K562 (cell line): ENCODE measurements at places on chromosomes 4 and X. TPM values are rescaled to one million over a fixed set of nuclear protein-coding genes. Genes with fewer than 3 reads are reported as not detected.

SPANXA2 gene
- not detected in 2 replicates for total RNA-seq

FMR1 gene
- 20.8 and 21.1 TPM in 2 replicates for total RNA-seq

PCDH7 gene
- 0.04 TPM in 1 of 2 replicates, not detected in the other for total RNA-seq

NMU gene
- 599 and 701 TPM in 2 replicates for total RNA-seq

GSX2 gene
- not detected in 2 replicates for total RNA-seq

TREX2 gene
- 0.51 and 0.82 TPM in 2 replicates for total RNA-seq

TBC1D25 gene
- total RNA-seq: 9.5 and 10.6 TPM in 2 replicates

RGS12 gene
- total RNA-seq: 6.8 and 8.8 TPM in 2 replicates

ANAPC4 gene
- total RNA-seq: 29.6 and 32.2 TPM in 2 replicates

SLC10A4 gene
- 16.9 and 18.0 TPM in 2 replicates for total RNA-seq

- no peak for DNase-seq
These were observed 92.5 kb upstream of the ENPP6 start for GRCh38 chr4:184310171-184310567.

DNA sequence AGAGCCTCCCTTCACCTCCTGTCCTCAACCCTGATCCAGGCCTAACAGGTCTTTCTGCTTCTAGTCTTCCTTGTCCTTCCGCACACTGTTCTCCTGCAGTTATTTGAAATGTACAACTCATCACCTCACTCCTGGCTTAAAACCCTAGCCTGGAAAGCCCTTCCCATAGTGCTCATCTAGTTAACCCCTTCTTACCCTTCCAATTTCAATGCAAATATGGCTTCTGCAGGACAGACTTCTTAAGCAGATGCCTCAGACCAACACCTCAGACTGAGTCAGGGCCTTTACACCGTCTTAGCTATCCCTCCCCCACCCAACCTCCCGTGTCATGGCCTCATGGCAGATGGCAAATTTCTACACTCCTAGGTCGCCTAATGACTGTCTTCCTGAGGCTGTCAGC lies 130.4 kb downstream of the BCOR start:
- DNase-seq: no peak

GRCh38 chr4:5660185-5660584 lies 48.2 kb downstream of the EVC2 start:
- DNase-seq: no peak

DNA sequence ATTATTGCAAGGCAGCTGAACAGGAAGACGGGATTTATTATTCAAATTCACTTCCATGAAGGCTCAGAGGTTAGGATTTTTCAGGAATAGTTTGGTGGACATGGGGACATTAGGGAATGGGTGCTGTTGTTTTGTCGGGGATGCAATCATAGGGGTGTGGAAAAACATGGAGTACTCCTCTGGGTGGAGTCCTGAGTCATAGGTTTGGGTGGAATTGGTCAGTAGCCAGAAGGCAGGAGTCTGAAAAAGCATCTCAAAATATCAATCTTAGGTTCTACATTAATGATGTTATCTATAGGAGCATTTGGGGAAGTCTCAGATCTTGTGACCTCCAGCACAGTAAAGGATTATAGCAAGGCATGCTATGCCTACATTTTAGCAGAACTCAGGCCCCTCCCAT lies 14.5 kb upstream of the ETNPPL start:
- DNase-seq: no peak

GRCh38 chr4:27308379-27308778 lies 447.7 kb downstream of the STIM2 start:
- no peak for DNase-seq

- no peak for DNase-seq
These were observed 5.7 kb upstream of the SORCS2 start for GRCh38 chr4:7186516-7187167.

- no peak for DNase-seq
These were observed 181.4 kb downstream of the AMELX start for GRCh38 chrX:11474576-11474975.

- no peak for DNase-seq
These were observed 67.8 kb upstream of the ATP6AP2 start for GRCh38 chrX:40513012-40513411.

DNA sequence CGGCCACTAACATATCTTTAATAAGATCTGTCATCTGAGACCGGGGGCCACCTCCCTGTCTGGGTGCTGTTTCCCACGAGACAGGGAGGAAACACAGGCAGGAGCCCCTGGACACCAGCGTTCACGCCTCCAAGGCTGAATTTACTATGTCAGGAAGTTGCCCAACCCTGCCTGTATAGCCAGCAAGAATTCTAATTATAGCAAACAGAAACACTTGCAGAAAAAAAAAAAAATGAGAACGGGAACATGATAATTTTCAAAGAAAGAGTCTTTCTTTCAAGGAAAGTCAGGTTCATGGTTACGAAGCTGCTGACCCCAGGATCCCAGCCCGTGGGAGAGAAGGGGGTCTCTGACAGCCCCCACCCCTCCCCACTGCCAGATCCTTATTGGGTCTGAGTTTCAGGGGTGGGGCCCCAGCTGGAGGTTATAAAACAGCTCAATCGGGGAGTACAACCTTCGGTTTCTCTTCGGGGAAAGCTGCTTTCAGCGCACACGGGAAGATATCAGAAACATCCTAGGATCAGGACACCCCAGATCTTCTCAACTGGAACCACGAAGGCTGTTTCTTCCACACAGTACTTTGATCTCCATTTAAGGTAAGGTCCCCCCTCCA lies at the start of gene IL3RA:
TSS of gene IL3RA (plus strand) at position 455 of the 613 bp plus-strand sequence. CDS start 4,981 bp downstream, outside the sequence.
- DNase-seq: no peak

DNA sequence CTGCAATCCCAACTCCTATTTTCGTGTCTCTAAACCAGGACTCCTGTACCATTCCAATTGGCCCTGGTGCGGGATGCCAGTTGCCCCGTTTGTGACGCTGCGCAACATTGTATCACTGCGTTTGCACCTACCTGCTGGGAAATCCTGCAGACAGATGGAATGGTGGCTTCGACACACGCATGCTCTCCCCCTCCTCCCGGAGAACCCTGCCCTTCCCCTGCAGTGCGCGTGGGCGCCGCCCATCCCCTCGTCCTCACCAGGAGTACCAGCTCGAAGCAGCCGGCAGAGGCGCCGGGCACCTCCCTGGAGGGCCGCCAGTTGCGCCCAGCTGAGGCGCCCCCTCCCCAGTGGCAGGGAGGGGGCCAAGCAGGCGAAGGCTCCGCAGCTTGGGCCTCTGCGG lies 1.4 kb downstream of the DGKK start:
- DNase-seq: no peak

GRCh38 chr4:122221322-122221721 lies 69.2 kb downstream of the BLTP1 start:
- no peak for DNase-seq

DNA sequence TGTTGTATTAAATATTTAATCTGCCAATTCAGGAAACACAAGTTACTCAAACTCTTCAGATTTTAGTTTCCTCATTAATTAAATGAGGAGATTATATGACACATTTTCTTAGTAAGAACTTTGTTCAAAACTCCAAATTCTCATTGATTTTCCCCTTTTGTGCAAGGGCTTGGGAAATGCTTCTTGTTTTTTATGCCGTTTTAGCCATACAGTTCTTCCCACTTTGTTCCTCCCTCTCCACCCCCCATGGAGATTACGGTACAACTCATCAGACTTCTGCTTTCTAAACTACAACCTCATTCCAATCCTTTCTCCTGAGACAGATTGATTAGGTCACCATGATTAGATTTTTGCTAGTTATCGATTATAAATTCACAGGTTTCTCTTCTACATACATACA lies 10.9 kb upstream of the BBS7 start:
- no peak for DNase-seq

GRCh38 chr4:21815651-21816377 lies 132.8 kb downstream of the KCNIP4 start:
- DNase-seq: no peak

GRCh38 chr4:127586922-127587571 lies 45.7 kb upstream of the INTU start:
- DNase-seq: peak; percentile 64

DNA sequence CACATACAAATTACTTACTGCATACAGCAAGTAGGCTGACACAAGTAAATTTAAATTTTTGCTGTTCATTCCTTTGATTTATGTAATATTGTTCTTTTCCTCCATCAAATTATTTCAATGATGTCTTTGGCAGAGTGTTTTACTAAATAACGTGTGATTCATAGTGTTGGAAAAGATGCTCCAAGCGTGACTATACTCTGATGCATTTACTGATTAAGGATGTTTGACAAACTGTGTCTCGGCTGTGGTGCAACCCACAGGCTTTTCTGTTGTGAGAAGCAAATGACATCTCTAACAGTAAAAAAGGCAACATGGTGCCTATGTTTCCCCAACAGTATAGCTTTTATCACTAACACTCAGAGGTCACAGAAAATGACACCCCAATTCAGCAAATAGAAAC lies 540.9 kb downstream of the PPP4R3C start:
- no peak for DNase-seq

DNA sequence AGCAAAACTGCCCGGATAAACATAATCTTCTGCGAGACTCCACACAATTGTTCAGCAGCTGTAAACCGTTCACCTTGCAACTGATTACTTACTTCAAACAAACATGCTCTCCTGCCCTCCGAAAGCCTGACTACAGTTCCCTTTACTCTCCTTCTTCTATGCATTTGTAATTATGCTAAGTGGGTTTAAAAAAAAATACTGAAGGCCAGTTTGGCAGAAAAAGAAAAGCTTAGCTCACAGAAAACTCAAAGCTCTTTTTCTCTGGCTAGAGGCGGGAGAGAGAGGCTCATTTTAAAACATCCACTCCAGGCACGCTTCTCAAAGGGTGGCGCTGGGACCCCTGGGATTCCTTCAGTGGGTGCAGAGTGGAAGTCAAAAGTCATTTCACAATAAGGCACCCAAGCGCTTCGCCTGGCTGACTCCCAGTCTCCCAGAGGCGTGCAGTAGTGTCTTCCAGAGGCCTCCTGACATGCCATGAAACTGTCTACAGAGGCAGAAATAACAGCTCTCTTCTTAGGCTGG lies 1.9 kb downstream of the DHRSX start:
- no peak for DNase-seq

DNA sequence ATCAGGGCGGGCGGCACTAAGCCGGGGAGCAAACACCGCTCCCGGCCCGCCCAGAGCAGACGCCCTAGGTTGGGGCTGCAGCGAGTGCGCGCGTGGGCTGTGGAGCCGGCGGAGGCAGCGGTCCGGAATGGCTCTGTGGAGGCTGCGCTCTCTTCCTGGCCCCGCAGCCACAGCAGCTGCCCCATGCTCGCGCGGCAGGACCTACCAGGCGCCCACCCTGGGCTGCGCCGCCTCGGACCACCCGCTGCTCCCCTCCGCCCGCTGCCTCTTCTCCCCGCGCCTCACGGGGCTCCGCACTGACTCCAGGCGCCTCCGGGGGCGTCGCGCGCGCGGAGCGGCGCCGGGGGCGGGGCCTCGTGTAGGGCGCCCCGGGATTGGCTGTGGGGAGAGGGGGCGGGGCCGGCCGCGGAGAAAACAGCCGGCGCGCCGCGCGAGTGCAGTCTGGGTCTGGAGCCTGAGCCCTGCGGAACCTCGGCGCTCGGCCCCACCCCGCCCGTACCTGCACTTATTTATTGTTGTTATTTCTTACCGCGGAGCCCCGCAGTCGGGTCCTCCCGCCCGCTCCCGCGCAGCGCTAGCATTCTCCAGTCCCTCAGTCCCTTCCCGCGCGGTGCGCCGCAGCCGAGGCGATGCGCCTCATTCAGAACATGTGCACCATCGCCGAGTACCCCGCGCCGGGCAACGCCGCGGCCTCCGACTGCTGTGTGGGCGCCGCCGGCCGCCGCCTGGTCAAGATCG lies at the start of gene RASL11B:
TSS of gene RASL11B (plus strand) at position 439 of the 738 bp plus-strand sequence. CDS start at position 630, 191 bp downstream.
- DNase-seq: peak; percentile 97

DNA sequence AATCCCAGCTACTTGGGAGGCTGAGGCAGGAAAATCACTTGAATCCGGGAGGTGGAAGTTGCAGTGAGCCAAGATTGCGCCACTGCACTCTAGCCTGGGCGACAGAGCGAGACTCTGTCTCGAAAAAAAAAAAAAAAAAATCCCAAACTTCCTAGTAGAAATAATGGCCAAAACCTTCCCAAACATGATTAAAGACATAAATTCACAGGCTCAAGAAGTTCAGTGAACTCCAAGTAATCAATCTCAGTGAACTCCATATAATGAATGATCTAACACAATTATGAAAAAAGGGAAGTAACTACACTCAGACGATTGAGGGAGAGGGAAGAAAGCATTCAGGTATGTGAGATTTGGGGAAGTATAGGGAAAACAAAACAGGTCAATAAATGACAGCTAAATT lies 6.5 kb downstream of the FUNDC1 start:
- DNase-seq: no peak

- peak; percentile 3 for DNase-seq
These were observed 36.4 kb downstream of the TMEM154 start for GRCh38 chr4:152643153-152644035.

GRCh38 chr4:147025042-147025441 lies 79.4 kb upstream of the TTC29 start:
- no peak for DNase-seq

GRCh38 chrX:29851857-29852605 lies 363.3 kb upstream of the MAGEB2 start:
- no peak for DNase-seq

DNA sequence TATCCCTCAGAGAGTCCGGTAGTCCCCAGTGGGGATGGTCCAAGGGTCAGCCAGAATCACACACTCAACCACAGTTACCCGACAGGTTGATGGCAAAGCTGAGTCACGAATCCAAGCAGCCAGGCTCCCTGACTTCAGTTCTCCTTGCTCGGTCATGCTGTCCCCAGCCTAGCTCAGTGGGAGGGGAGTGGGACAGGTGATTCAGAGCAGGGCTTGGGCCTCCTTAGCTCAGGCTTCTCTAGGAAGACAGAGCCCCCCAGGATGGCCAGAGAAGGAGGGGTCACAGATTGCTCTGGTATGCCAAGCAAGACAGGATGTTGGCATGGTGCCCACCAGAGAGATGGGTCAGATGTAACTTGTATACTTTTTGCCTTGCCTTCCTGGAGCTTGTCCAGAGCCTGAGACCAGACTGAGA lies 66.5 kb downstream of the EFNB1 start:
- peak; percentile 5 for DNase-seq

- no peak for DNase-seq
These were observed 3.8 kb downstream of the ASMT start for GRCh38 chrX:1618689-1619088.

DNA sequence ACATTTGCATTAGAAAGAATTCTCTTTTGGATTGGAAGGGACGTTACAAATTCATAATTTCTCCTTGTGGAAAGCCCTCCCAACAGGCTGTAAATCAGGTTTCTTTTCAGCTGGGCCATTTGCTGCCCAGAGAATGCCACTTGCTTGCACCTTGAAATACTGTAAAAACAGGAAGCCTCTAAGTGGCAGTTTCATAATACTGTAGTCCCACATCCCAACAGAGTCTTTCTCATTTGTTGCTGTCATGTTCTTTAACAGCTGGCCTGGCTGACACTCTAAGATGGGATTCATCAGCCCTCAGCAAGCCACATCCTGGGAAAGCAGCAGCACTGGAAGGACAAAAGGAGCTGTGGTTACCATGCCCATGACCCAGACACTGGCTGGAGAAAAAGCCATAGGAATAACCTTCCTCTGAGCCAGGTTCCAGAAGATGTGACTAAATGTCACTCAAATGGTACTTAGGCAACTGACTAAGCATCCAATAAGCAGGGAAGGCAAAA lies 221.9 kb upstream of the MBNL3 start:
- no peak for DNase-seq

DNA sequence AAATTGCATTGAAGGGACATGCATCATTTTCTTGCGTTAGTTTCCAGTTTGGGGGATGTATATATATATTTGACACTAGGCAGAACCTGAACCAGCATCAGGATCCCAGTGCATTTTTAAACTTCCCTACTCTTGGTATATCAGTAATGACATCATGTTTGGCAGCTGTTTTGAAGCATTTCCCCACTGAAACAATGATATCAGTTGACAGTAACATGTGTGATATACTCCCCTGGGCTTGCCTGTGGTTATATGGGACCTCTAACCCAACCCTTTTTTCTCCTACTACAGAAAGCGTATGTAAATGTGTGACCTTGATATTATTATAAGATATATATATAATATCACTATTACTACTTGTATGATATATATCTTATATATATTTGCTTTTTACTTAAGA lies 225.9 kb upstream of the CASK start:
- no peak for DNase-seq
